Upper lobe of right lung (tissue), 1 donor: ENCODE measurements at places on chromosomes 13 and 19. TPM values are rescaled to one million over a fixed set of nuclear protein-coding genes. Genes with fewer than 3 reads are reported as not detected.
A peak's percentile ranks its signal among the peaks of the same experiment; 100 is the strongest.

DNA sequence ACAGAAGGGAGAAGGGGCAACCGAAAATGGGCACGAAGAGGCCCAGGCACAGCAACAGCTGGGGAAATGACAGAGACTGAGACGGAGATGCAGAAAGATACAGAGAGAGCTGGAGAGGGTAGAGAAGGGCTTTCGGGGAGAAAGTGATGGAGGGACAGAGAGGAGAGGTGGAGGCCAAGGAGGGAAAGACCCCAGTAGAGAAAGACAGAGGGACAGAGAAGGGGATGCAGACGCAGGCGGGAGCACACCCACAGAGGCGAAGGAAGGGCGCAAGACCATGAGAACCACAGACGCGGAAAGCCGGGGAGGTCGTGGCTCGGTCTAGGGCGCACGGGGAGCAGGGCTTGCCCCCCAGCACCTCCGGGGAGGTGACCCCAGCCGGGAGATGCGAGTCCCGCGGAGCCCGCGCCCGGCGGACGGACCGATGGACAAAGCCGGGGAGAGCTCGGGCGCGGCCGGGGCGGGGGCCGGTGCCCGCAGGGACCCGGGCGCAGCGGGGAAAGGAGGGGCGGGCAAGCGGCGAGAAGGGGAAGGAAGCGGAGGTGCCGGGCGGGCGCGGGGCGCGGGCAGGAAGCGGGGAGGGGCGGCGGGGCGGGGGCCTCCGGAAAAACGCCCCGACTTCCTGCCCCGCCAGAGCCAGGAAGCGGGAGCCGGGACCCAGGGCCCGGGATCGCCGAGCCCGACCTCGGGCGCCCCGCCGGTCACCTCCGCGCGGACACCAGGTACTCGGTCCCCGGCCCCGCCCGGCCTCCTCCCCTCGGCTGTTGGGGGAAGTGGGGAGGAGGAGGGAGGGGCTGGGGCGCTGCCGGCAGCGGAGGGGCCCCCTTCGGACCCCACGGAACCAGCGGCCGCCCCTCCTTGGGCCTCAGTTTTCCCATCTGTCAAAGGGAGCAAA lies at the start of gene ARHGEF1:
Gene ARHGEF1, plus strand, starts transcription at position 617 of the 895 bp plus-strand sequence. CDS start 4,899 bp downstream, outside the sequence.
- DNase-seq = peak; percentile 92
- peaks cover 41% of the 10 kb centered on the region for H3K4me1 ChIP-seq
- peak within 1 kb of the TSS; percentile 94 for H3K27ac ChIP-seq
- no peaks in the 10 kb centered on the region for H3K27me3 ChIP-seq
- H3K36me3 ChIP-seq = no peaks in the 10 kb centered on the region

DNA sequence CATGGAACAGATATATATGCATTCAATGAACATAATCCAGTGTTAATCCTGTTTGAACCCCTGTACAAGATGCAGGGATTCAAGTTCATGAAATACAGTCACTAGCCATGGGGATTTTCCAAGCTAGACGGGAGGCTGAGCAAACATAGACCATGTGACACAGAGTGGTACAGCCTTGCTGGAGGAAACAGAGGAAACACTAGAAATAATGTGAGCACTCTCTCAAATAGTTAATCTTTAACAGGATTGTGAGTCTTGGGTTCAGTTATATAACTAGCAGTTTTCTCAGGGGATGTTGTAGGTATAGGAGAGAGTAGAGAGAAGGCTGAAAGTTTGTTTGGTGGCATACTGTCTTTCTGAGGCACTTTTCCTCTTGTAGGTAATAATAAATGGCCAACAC lies 13.9 kb upstream of the LGALS16 start:
- H3K27ac ChIP-seq = no peak overlapping the region
- H3K4me3 ChIP-seq = no peak overlapping the region
- H3K27me3 ChIP-seq = peaks cover 14% of the 10 kb centered on the region
- no peaks in the 10 kb centered on the region for H3K36me3 ChIP-seq
- DNase-seq = no peak
- H3K4me1 ChIP-seq = no peaks in the 10 kb centered on the region

DNA sequence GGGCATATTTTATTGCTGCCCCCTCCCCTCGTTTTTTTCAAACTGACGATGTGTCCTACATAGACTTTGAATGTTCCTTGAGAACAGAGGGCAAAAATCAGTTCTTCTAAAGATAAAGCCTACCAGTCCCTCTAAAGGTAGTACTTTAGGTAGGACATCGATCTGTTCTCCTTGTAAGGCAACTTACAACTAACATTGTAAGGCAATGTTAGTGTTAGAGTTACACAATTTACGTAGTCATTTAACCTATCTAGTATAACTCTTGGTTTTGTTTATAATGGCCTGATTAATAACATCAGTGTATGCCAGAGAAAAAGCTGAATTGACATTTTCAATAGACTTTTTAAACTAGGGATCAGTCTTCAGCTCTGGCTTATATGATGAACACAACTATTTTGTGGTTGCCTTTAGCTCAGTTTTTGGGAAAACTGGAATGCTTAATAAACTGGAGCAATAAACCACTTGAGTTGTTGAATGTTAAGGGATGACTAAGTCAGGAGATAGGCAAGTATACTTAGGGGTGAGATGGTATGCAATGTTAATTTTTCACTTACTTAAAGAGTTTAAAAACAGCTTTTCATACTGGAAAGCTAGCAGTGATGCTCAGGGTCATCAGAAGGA lies 2.2 kb downstream of the NDFIP2 start:
- H3K27me3 ChIP-seq = no peaks in the 10 kb centered on the region
- no peaks in the 10 kb centered on the region for H3K4me1 ChIP-seq

DNA sequence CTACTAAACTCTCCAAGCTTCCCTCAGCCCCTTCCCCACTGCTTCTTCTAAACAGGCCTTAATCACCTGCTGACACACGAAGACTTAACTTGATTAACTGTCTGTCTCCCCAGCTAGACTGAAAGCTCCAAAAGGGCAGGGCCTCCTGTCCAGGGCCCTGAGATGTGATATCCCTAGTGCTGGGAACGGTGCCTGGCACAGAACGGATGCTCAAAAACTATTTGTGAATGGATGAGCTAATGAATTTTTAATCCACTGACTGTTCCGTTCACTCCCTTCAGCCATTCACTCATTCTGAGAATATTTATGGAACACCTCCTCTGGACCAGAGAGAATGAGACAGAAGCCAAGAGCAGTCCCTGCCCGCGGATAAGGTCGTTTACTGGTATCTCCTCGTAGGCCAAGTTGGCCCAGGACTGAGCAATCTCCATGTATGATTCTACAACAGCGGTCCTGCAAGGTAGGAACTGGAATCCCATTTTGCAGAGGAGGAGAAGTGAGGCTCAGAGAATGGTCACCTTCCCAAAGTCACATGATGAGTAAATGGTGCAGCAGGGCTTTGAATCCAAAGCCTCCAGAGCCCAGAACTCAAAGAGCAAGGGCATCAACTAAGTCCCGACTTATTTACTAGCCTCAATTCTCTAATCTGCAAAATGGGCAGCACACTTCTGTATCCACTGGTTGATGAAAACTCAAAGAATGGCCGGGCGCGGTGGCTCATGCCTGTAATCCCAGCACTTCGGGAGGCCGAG lies 3.4 kb downstream of the DMWD start:
- peaks cover 36% of the 10 kb centered on the region for H3K36me3 ChIP-seq
- no peak overlapping the region for H3K4me3 ChIP-seq
- peaks cover 15% of the 10 kb centered on the region for H3K4me1 ChIP-seq
- no peak overlapping the region for H3K27ac ChIP-seq
- no peaks in the 10 kb centered on the region for H3K27me3 ChIP-seq
- no peak for DNase-seq

DNA sequence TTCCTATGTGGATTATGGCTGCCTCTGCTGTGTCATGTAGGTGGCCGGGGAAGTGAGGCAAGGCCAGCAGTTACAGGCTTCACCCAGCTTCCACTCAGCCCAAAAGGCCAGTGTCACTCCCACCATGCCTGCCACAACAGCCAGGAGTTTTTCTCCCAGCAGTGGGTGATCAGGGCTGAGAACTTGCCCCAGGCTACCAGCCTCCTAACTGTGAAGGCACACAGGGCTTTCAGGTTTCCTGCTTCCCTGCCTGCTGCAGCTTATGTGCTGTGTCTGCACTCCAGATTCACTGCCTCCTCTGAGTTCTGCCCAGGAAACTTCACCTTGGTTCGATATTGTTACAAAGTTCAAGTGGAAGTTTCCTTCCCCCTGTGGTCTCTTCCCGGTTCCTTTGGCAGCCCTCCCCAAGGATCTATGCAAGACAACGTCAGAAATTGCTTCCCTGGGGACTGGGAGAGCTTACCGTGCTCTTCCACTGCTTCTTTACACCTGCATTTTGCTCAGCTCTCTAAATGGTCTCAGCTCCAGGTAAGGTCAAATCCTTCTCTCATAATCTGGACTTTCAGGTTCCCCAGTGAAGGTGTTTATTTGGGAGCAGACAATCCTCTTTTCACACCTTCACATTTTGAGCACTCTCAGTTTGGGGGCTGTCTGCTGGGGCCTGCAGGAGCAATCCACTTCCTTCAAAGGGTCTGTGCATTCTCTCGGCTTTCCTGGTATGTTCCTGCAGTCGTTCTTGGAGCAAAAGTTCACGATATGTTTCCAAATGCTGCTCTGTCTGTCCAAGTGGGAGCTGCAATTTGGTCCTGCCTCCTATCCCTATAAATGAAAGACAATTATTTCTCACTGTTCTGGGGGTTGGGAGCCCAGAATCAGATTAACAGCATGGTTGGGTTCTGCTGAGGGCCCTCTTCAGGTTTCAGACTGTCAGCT lies 1730.1 kb upstream of the PRR20A start:
- no peak for DNase-seq
- no peak overlapping the region for H3K4me3 ChIP-seq
- no peak overlapping the region for H3K27ac ChIP-seq
- H3K4me1 ChIP-seq = no peaks in the 10 kb centered on the region
- H3K36me3 ChIP-seq = no peaks in the 10 kb centered on the region
- H3K27me3 ChIP-seq = no peaks in the 10 kb centered on the region

GRCh38 chr13:97001636-97002035 lies 7.4 kb upstream of the OXGR1 start:
- H3K4me3 ChIP-seq = no peak overlapping the region
- no peaks in the 10 kb centered on the region for H3K27me3 ChIP-seq
- no peak for DNase-seq
- no peak overlapping the region for H3K27ac ChIP-seq
- no peaks in the 10 kb centered on the region for H3K36me3 ChIP-seq
- no peaks in the 10 kb centered on the region for H3K4me1 ChIP-seq

GRCh38 chr13:85799097-85799582 lies at the start of gene SLITRK6:
Gene SLITRK6 (minus strand): TSS chr13:85799419. CDS start chr13:85796508, 2,911 bp downstream.
- no peak for DNase-seq
- no peaks in the 10 kb centered on the region for H3K27me3 ChIP-seq
- H3K4me3 ChIP-seq = no peak within 1 kb of the TSS
- no peaks in the 10 kb centered on the region for H3K4me1 ChIP-seq
- no peak within 1 kb of the TSS for H3K27ac ChIP-seq

DNA sequence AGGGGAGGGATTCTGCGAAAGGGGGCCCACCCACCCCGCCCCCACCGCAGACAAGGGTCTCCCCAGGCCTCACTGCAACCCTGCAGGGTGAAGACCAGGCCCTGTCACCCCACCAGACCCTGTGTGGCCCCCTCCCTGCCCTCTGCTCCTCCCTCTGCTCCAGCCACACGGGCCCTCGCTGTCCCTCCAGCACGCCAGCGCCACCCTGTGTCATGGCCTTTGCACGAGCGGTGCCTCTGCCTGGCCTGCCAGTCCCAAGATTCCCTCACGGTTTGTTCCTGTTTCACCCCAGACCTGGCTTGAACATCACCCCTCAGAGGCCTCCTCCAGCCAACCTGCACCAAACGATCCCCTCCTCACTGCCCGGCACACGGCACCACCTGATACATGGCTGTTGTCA lies 27.3 kb downstream of the PIP5K1C start:
- H3K4me1 ChIP-seq = peaks cover 27% of the 10 kb centered on the region
- H3K27me3 ChIP-seq = no peaks in the 10 kb centered on the region
- H3K4me3 ChIP-seq = no peak overlapping the region

- H3K4me3 ChIP-seq = no peak overlapping the region
- peaks cover 61% of the 10 kb centered on the region for H3K36me3 ChIP-seq
- H3K27me3 ChIP-seq = no peaks in the 10 kb centered on the region
- no peak overlapping the region for H3K27ac ChIP-seq
Measured at GRCh38 chr19:6421075-6422014, 3.3 kb downstream of the KHSRP start.

- no peaks in the 10 kb centered on the region for H3K36me3 ChIP-seq
- H3K4me3 ChIP-seq = no peak overlapping the region
- no peak overlapping the region for H3K27ac ChIP-seq
- peaks cover 8% of the 10 kb centered on the region for H3K27me3 ChIP-seq
Measured at GRCh38 chr19:30497034-30497433, 124.8 kb downstream of the ZNF536 start.

DNA sequence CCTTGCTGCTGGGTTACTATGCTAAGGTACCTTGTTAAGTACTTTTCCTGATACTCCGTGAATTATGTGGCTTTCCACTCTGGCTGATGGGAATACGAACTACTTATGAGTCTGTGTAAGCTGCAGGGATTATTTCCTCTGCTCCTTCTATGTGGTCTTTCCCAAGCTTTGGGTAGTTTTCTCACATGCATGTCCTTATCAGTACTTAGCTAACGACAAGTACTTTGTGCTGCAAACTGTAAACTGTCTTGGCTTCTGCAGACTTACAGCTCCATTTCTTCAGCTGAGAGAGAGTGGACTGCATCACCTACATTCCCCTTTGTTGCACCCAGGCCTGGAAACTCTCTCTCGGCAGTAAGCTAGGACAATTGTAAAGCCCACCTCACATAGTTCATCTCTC lies 76.6 kb downstream of the FGF9 start:
- H3K4me1 ChIP-seq = no peaks in the 10 kb centered on the region
- no peak overlapping the region for H3K27ac ChIP-seq
- H3K4me3 ChIP-seq = no peak overlapping the region
- no peak for DNase-seq

- H3K36me3 ChIP-seq = no peaks in the 10 kb centered on the region
- no peak overlapping the region for H3K27ac ChIP-seq
- no peak overlapping the region for H3K4me3 ChIP-seq
- H3K4me1 ChIP-seq = no peaks in the 10 kb centered on the region
- DNase-seq = no peak
- H3K27me3 ChIP-seq = no peaks in the 10 kb centered on the region
Measured at GRCh38 chr19:40858109-40858508, 7.9 kb upstream of the CYP2A6 start.

- no peaks in the 10 kb centered on the region for H3K36me3 ChIP-seq
- no peak overlapping the region for H3K27ac ChIP-seq
- H3K4me3 ChIP-seq = no peak overlapping the region
Measured at GRCh38 chr13:110324026-110324749, 17.1 kb downstream of the COL4A2 start.

KASH5 gene
- total RNA-seq = 2.2 TPM

ZNF606 gene
- 15.4 TPM for total RNA-seq

SPACA4 gene
- total RNA-seq = 0.98 TPM

SELENOV gene
- total RNA-seq = not detected

IGSF23 gene
- not detected for total RNA-seq
